Transverse colon (tissue), 4 donors: ENCODE measurements at places on chromosomes 4 and X. TPM values are rescaled to one million over a fixed set of nuclear protein-coding genes. Genes with fewer than 3 reads are reported as not detected.

RIPPLY1 gene
- not detected for total RNA-seq

ABCG2 gene
- 5.6 TPM for total RNA-seq

VSIG4 gene
- total RNA-seq = 18.7 TPM

LRP2BP gene
- total RNA-seq = 0.64 TPM

TXK gene
- total RNA-seq = 6.4 TPM

CCKAR gene
- total RNA-seq = 0.79 TPM

CNGA2 gene
- total RNA-seq = not detected

TMEM187 gene
- total RNA-seq = 5.2 TPM

C4orf50 gene
- 0.14 TPM for total RNA-seq

SLC49A3 gene
- 7.1 TPM for total RNA-seq

ADH7 gene
- total RNA-seq = not detected

AFM gene
- total RNA-seq = not detected

PNCK gene
- not detected for total RNA-seq

SPACA5 gene
- total RNA-seq = not detected

RPL9 gene
- total RNA-seq = 776 TPM

SHISA3 gene
- not detected for total RNA-seq

PLXNA3 gene
- 128 TPM for total RNA-seq

GNL3L gene
- total RNA-seq = 33.3 TPM

GPC4 gene
- 10.8 TPM for total RNA-seq

STPG2 gene
- not detected for total RNA-seq

DGKK gene
- 0.16 TPM for total RNA-seq

GABRG1 gene
- total RNA-seq = not detected

GUCY1A1 gene
- 29.5 TPM for total RNA-seq

CLIC2 gene
- 0.20 TPM for total RNA-seq

ZBED1 gene
- 44.0 TPM for total RNA-seq

CPLX1 gene
- 0.41 TPM for total RNA-seq

RHOXF1 gene
- total RNA-seq = 1.3 TPM

FSTL5 gene
- total RNA-seq = not detected

AKAP14 gene
- not detected for total RNA-seq

DAPP1 gene
- total RNA-seq = 6.4 TPM

ARHGAP24 gene
- total RNA-seq = 4.2 TPM

TEX11 gene
- not detected for total RNA-seq

INTS12 gene
- total RNA-seq = 4.5 TPM

RP2 gene
- total RNA-seq = 1.2 TPM

CLDN22 gene
- total RNA-seq = not detected

MAP3K15 gene
- total RNA-seq = not detected

HAND2 gene
- total RNA-seq = 38.4 TPM

TMEM150C gene
- 5.9 TPM for total RNA-seq

PGK1 gene
- total RNA-seq = 207 TPM

INTS6L gene
- 43.5 TPM for total RNA-seq

LANCL3 gene
- total RNA-seq = 4.5 TPM

PAK3 gene
- total RNA-seq = 0.27 TPM

RAB41 gene
- total RNA-seq = not detected

FBXO8 gene
- 37.0 TPM for total RNA-seq

FDCSP gene
- total RNA-seq = 15.4 TPM

SSX4B gene
- not detected for total RNA-seq

FRAS1 gene
- total RNA-seq = 3.2 TPM

GRIA3 gene
- 0.68 TPM for total RNA-seq

CPE gene
- 7.5 TPM for total RNA-seq

CAPN6 gene
- total RNA-seq = 1.8 TPM

CT83 gene
- not detected for total RNA-seq

GPM6B gene
- 1.5 TPM for total RNA-seq

MAGEC3 gene
- not detected for total RNA-seq

PRRG1 gene
- total RNA-seq = 14.6 TPM

LGI2 gene
- total RNA-seq = 0.32 TPM

COL25A1 gene
- 1.6 TPM for total RNA-seq

POU4F2 gene
- total RNA-seq = not detected

GPC3 gene
- total RNA-seq = 0.82 TPM
